ENCODE measurements at places on chromosomes 11 and 22.

GRCh38 chr11:28835790-28836189, 727.6 kb downstream of the METTL15 start:
- DNase-seq: no peak

DNA sequence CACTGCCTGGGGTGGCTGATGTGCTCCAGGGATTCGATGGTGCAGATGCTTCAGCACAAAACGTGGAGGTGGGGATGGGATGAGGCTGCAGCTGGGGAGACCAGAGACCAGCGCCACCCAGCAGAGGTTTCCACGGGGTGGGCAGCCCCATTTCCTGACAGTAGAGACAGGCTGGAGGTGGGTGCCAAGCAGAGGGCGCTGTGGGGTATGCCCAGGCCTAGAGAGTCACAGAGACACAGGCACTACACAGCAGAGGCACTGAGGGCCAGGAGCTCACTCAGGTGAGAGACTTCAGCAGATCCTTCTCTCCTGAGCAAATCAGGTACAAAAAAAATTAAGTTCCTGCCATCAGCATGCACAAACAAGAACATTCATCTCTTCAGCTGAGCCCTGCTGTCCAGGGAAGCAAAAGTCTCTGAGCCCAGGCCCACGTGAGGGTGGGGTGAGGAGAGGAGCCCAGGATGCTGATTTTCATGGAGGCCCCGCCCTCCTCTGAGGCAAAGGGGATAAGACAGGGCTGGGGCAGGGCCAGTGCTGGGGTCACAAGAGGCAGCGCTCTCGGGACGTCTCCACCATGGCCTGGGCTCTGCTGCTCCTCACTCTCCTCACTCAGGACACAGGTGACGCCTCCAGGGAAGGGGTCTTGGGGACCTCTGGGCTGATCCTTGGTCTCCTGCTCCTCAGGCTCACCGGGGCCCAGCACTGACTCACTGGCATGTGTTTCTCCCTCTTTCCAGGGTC, 53.1 kb downstream of the GGTLC2 start:
- no peak for DNase-seq

- peak; percentile 68 for DNase-seq
These were observed 6.9 kb upstream of the GAL start for GRCh38 chr11:68677432-68677831.

DNA sequence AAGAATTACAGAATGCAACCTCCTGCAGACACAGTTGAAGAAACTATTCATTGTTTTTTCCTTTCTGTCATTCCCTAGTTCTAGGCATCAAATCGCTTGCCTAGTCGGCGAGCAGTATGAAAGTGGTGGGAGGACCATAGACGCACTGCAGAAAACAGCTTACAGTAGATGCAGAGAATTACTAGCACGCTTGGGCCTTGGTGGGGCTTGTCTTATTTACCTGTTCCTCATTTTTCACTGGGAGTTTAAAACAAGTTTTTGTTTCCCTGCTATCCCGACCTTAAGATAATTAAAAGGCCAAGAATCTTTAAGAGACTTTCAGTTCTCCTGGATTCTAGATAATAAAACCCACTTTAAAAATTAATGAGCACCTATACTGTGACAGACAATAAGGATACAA, 713 bp upstream of the ARL14EP start:
- DNase-seq: no peak

GRCh38 chr22:38949889-38950405, 7.5 kb upstream of the APOBEC3A start:
- no peak for DNase-seq

GRCh38 chr11:68667511-68668500, 16.5 kb upstream of the GAL start:
- no peak for DNase-seq

DNA sequence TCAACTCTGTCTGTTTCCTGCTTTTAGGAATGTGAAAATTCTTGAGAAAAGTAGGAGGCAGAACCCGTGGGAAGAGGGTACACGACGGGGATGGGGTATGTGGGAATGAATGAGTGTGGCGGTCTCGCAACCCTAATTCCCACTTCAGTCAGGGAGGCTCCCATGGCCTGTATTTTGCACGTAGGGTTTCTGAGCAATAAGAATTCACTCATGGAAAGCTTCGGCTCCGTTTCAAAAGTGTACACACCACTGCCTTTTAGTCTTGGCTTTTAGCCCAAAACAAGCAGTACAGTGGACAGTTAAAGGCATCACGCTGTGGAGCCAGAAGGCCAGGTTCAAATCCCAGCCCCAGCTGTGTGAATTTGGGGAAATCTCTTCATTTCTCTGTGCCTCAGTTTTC, 116.7 kb downstream of the MN1 start:
- DNase-seq: no peak

- no peak for DNase-seq
These were observed at the start of gene B3GAT1 for GRCh38 chr11:134412203-134413042. B3GAT1 (minus strand) TSS chr11:134412242; CDS start chr11:134387659, 24,583 bp downstream.

DNA sequence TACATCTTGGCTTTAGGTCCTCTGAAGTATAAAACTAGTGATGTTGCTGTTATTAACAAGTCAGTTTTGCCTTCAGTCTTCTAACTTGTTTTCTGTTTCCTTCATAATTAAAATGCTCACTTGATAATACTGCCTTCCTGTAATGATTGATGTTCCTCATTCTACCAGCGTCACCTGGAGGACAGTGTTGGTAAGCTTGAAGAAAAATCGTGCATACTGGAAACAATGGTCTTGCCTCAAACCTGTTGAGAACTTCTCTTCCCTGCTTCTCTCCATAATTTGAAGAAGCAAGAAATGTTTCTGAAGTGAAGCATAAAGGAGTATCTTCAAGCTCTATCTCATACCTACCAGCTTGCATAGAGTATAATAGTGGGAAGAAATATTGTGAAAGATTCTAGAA, 3.0 kb downstream of the YWHAH start:
- no peak for DNase-seq

- DNase-seq: no peak
These were observed 710.2 kb downstream of the TBC1D22A start for GRCh38 chr22:47472636-47473035.

DNA sequence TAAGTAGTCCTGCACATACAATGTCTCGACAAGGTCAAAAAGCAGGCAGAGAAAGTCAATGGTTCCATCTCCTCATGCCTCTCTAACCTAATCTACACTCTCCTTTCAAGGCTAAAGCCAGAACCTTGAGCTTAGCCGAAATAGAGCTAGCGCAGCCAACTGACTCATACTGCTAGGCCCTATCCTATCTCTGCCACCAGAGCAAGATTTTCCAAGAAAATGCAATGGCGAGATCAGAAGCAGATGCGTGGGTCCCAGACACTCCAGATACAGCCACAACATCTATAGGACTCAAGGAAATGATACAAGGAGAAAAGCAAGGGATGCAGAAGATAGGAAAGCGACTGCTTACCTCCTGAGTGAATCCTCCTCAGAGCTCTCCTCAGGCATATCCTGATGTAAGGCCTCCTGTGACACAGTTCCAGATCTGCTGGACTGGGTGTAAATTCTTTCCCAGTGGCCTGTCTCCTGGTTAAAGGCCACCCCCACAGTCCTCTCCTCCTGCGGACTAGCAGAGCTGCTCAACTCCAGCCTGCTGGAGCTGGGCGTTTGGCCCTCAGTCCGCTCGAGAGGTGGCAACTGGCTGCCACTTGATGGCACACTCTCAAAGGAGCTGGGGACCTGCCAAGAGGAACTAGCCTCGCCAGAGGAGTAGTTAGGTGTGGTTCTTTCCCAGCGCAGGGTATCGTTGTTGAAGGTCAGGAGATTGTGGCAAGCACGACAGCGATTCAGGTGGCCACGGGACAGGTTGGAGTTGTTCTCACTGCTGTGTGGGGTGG, 52.0 kb downstream of the AMBRA1 start:
- peak; percentile 88 for DNase-seq

- peak; percentile 86 for DNase-seq
These were observed 127.0 kb downstream of the MRTFA start for GRCh38 chr22:40509401-40510134.

GRCh38 chr11:90855531-90855930, 632.7 kb upstream of the CHORDC1 start:
- DNase-seq: no peak

DNA sequence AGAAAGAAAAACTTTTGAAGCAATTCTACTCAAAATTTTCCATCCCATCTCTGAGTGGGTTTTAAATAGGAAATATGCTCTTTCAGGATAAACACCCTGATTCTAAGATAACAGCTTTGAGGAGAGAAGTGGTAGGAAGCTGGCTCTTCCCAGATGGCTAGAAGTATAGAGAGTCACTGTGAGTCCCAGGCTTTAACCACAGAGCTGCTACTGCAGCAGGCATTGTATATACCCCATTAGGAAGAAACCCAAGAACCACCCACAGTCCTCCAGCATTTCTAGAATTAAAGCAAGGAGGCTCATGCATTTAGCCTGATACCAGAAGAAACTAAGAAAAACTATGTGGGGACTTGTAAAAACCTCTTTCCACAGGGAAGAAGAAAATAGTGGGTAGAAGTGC, 1405.6 kb upstream of the TENM4 start:
- DNase-seq: no peak

DNA sequence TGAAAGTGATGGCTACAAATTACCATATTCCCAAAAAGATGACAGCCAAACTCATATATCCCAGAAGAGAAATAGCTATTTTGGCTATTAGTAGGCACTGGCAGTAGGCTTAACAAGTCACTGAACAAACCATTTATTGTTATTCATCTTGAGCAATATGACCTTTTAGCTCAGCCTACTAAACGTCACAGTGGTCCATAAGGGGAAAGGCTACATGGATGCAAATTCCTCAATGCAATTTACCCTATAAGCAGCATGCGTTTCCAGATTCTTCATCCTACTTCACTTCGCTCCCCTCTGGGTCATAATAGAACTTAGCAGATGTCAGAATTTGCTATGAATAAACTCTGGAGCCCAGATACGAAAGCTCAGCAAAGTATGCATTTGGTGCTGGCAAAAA, 114.0 kb downstream of the SIK3 start:
- no peak for DNase-seq

- no peak for DNase-seq
These were observed 7.9 kb upstream of the MCHR1 start for GRCh38 chr22:40671369-40671768.

GRCh38 chr22:22738959-22739585, 94.7 kb downstream of the GGTLC2 start:
- no peak for DNase-seq

Measured in body of pancreas (tissue), 4 donors.